ENCODE measurements at places on chromosomes 11 and 22. TPM values are rescaled to one million over a fixed set of nuclear protein-coding genes. Genes with fewer than 3 reads are reported as not detected.

DNA sequence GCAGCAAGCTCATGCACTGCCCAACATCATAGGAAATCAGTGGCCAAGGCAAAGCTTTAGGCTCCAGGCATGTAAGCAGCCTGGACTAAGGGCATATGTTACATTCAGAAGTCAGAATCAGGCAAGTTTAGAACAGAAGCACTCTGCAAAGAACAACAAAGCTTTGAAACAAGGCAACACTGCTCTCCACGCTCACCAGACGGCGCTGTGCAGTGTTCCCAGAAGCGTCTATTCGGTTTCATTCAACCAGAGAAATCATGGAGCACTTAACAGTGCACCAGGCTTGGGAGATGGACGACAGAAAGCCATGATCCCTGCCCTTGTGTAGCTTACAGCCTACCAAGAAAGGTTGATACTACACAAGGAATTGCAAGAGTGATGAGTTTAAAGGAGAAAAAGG is 555.8 kb downstream of the BUD13 start:
- no peaks in the 10 kb centered on the region for H3K27me3 ChIP-seq
- DNase-seq, result peak; percentile 51
- no peaks in the 10 kb centered on the region for H3K4me1 ChIP-seq
- H3K27ac ChIP-seq, result no peak overlapping the region

DNA sequence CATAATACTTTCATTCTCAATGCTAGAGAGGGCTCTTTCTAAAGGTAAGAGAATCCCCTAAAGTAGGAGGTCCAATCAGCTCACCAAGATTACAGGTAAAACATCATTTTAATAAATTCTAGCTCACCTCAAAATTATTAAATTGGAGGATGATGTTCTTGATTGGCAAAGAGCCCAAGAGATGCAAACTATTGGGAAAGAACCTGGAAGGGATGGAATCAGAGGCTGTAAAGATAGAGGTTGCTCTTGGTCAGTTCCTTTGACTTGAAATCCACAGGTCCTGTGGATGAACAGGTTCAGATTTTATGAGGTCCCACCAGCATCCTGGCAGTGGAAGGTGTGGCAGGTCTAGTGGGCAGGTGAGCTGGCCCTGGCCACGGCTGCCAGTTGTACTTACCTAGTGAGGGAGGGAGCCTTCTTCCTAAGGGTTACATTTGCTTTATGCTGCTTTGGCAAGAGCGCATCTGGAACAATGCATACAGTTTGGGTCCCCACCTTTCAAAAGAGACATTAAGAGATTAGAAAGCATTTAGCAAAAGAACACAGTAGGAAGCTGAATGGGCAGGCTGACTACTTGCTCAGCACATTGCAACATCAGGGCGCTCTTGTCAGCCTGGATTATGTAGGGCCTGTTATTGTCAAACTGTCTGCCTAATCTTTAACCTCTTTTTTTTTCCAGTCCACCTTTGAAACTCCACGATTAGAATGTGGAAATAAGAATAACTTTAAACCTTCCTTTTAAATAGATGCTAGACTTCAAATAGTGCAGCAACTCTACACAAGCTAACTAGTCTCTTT is 97.0 kb downstream of the RDX start:
- no peak overlapping the region for H3K4me3 ChIP-seq
- DNase-seq, result no peak
- no peaks in the 10 kb centered on the region for H3K36me3 ChIP-seq

GRCh38 chr11:544817-545166 is 7.5 kb downstream of the LRRC56 start:
- DNase-seq, result no peak
- no peaks in the 10 kb centered on the region for H3K4me1 ChIP-seq
- H3K27ac ChIP-seq, result no peak overlapping the region
- no peaks in the 10 kb centered on the region for H3K36me3 ChIP-seq

- H3K4me1 ChIP-seq, result no peaks in the 10 kb centered on the region
- H3K4me3 ChIP-seq, result no peak overlapping the region
- H3K27me3 ChIP-seq, result no peaks in the 10 kb centered on the region
- DNase-seq, result no peak
Observed at GRCh38 chr22:47292546-47293320, 530.3 kb downstream of the TBC1D22A start.

DNA sequence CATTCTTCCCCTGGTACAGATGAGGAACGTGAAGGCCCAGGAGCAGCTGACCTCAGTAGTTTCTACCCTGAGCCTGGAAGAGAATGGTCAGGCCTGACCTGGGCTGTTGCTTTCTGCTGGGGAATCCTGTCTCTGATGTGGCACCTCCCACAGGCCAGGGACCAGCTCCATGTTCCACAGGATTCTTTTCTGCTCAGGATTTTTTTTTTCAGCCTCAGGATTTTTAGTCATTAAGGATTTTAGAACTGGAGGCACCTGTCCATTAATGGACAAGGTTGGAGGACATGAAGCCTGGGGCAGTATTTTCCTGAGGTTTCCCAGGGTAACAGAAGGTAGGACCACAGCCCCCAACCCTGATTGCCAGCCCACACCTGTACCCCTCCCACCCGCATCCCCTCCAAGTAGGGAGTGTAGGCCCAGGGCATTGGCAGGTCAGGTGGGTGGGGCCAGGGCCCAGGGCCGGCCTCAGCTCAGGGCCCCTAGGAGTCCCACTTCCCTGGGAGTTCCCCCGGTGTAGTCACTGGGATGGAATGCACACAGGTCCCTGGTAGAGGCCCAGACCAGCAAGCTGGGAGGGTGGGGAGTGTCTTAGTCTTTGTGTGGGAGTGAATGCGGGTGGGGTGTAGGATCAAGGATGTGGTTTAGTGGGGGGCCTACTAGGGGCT is 16.1 kb downstream of the BIK start:
- no peaks in the 10 kb centered on the region for H3K27me3 ChIP-seq
- H3K27ac ChIP-seq, result no peak overlapping the region
- H3K4me3 ChIP-seq, result no peak overlapping the region
- DNase-seq, result no peak

GRCh38 chr11:78395597-78395996 is 22.0 kb downstream of the GAB2 start:
- H3K27me3 ChIP-seq, result no peaks in the 10 kb centered on the region
- no peak overlapping the region for H3K4me3 ChIP-seq
- no peak for DNase-seq
- H3K27ac ChIP-seq, result no peak overlapping the region
- no peaks in the 10 kb centered on the region for H3K4me1 ChIP-seq

DNA sequence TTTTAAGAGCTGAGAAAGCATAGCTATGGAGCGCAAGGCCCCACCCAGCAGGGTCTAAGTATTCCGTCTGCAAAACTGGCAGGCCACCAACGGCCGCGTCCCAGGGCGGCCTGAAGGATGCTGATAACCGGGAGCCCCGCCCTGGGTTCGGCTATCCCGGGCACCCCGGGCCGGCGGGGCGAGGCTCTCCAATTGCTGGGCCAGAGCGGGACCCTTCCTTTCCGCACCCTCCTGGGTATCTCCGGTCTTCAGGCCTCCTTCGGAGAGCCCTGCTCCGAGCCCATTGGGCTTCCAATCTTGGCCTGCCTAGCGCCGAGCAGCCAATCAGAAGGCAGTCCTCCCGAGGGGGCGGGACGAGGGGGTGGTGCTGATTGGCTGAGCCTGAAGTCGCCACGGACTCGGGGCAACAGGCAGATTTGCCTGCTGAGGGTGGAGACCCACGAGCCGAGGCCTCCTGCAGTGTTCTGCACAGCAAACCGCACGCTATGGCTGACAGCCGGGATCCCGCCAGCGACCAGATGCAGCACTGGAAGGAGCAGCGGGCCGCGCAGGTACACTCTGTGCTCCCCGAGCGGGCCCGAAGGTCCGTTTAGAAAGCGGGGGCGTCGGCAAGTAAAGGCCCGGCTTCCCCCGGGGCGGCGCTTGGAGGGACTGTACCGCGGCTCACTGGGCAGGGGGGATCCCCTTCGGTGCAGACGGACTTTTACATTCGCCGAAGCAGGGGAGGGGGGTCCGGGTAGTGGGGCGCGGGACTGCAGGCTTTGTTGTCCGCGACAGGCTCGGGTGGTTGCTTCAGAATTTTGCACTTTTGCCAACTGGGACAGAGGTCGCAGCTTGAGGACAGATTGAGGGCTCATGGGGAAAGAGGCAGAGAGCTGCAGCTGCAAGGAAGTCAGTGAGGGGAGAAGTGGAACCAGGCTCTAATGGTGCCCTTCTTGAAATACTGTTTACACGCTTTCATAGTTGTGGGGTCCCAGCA is at the start of gene CAT:
TSS of gene CAT (plus strand) at position 406 of the 979 bp plus-strand sequence. CDS start at position 486, 80 bp downstream.
- H3K4me1 ChIP-seq, result peaks cover 60% of the 10 kb centered on the region
- H3K4me3 ChIP-seq, result peak within 1 kb of the TSS; percentile 69
- peak within 1 kb of the TSS; percentile 92 for H3K27ac ChIP-seq
- peak; percentile 99 for DNase-seq
- H3K27me3 ChIP-seq, result no peaks in the 10 kb centered on the region

DNA sequence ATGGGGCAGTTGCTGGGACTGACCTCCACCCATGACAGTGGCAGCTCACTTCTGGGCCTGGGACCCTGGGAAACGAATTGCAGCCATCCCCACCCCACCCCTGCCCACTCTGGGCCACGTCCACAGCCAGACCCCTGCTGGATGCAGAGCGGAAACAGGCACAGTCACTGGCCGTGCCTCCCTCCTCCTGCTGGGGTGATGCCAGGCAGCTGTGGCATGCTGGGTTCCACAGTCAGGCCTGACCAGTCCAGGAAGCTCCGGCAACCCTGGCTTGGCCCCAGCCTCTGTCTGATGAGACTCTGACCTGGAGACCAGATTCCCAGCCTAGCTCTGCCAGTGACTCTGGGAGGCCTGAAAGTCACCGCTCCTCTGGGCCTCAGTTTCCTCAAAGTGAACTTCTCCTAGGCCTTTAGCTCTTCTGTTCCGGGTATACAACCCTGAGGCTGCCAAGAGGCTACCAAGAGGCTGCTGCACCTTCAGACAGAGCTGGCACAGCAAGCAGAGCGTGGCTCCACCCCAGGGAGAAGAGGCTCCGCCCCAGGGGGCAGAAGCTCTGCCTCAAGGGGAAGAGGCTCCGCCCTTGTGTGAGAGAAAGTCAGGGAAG is 8.9 kb downstream of the SULT4A1 start:
- DNase-seq, result no peak
- H3K27me3 ChIP-seq, result no peaks in the 10 kb centered on the region
- H3K4me3 ChIP-seq, result no peak overlapping the region
- peaks cover 4% of the 10 kb centered on the region for H3K4me1 ChIP-seq

GRCh38 chr22:38173641-38173906 is 8.1 kb downstream of the PLA2G6 start:
- no peak overlapping the region for H3K4me3 ChIP-seq
- H3K4me1 ChIP-seq, result peaks cover 17% of the 10 kb centered on the region
- DNase-seq, result no peak
- H3K27me3 ChIP-seq, result no peaks in the 10 kb centered on the region
- no peak overlapping the region for H3K27ac ChIP-seq

DNA sequence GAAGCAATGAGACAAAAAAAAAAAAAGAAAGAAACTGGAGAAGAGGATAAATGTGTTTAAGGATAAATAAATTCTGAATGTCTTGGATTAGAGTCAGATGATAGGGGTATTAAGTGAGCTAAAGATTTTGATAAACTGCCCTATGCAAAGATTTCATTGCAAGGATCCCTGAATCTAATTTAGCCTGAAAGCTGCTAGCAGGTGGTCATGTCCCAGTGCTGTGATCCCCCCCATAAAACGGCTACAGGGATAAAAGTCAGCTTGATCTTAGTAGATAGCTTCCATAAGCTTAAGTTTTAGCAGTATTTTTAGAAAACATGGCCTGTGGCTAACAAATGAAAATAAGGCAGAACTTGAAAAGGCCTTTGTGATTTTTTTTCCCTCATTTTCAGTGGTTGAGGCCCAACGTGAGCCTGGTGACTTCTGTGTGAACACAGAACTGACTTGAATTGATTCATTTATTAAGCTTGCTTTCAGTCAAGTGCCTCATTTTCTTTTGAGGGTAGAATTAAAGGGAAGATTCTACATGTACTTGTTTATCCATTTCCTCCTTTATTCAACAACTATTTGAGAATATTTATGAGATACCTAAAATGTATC is 44.5 kb downstream of the CD44 start:
- H3K27ac ChIP-seq, result no peak overlapping the region
- DNase-seq, result no peak
- H3K36me3 ChIP-seq, result no peaks in the 10 kb centered on the region
- no peak overlapping the region for H3K4me3 ChIP-seq

The FXYD6 gene
- total RNA-seq, result 6.5 TPM

The KLHL35 gene
- total RNA-seq, result not detected

DNA sequence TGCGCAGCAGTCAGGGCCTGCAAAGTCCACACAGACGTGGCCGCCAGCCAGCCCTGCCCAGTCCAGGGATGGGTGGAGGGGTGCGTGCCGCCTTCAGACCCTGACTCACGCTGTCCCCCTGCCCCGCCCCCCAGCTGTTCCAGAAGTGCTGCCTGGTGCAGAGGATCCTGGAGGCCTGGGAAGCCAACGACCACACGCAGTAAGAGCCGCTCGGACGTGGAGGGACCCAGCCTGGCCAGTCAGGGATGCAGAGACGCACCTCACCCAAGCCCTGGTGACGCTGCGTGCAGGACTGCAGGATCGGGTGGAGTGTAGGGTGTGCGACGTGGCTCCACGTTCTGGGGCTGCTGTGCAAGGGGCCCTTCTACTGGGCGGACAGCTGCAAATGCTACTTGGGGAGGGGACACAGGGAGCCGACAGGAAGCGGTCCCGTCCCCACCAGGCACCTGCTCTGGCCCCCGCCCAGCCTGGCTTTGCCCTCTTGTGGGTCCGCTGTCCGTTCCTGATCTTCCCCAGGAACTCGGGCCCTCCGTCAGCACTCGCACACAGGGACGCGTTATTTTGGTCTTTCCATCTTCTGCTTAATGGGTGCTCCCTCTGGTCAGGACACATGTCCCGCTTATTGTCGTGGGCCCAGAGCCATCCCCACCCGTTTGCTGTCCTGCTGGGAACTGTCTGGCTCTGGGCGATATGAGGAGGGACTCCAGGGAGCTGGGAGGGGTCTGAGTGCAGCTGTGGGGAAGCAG is 42.5 kb downstream of the SBF1 start:
- H3K27ac ChIP-seq, result no peak overlapping the region
- DNase-seq, result no peak
- peaks cover 24% of the 10 kb centered on the region for H3K36me3 ChIP-seq

DNA sequence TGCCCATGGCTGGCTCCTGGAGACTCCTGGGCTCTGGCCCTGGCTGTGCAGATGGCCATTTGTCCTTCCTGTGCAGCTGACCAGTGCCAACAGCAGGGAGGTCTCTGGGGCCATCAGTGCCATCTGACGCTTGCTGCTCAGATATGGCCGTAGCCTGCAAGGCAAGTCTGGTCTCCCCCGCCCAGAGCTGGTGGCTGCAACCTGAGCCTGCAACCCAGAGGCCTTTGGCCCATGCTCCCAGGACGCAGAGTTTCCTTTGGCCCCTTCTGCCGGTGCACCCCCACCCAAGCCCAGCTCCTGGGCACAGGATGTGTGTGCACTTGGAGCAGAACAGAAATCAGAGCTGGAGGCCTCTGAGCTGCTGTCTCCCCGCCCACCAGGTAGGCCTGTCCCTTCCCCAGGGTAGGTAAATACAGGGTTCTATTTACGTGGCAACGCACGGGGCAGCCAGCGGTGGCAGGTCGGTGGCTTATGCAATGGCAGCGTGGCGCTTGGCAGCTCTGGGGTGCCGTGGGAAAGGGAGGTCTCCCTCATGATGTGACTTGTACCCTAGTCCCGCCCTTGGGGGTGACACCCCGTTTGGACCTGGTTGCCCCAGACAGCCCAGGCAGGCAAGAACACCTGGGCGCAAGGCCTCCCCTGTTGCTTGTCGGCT is 21.0 kb upstream of the MYEOV start:
- no peak overlapping the region for H3K27ac ChIP-seq
- no peaks in the 10 kb centered on the region for H3K27me3 ChIP-seq
- H3K4me1 ChIP-seq, result no peaks in the 10 kb centered on the region
- H3K4me3 ChIP-seq, result no peak overlapping the region
- H3K36me3 ChIP-seq, result no peaks in the 10 kb centered on the region

All from liver (tissue), 10 donors.